ENCODE measurements at places on chromosomes 2 and 18.
A peak's percentile ranks its signal among the peaks of the same experiment; 100 is the strongest.

DNA sequence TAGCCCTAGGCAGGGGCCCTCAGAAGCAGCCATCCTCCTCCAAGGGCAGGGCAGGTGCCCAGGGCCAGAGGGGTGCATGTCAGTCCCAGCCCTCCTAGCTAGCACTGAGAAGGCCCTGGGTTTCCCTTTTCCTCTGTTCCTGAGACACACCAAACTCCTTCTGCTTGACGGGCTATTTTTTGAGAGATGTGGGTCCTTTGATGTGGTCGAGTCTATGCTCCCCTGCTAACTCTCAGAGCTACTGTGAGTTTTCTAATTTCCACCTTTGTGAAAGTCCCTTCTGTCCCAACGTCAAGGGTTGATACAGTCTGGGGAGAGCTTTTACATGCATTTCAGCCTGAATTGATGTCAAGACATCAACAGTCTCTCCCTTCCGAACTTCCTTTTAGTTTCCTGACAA, 51.4 kb downstream of the TRPM8 start:
- DNase-seq = no peak

DNA sequence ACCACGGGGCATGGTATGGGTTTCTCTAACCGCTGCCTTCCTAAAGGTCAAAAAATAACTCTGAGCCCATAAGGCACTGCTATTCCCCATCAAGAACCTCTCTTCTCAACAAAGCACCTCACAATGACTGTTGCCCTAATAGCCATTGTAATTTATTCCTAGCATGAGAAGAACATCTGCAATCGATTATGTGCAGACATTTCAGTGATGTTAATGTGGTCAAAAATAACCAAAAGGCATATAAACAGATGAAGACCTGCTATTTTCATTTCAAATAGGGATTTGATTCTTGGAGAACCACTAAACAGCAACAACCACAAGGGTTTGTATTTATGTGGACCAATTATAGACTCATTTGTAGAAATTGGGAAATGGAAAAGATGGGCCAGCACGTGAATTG, 356.6 kb downstream of the FBXO15 start:
- DNase-seq = peak; percentile 8

DNA sequence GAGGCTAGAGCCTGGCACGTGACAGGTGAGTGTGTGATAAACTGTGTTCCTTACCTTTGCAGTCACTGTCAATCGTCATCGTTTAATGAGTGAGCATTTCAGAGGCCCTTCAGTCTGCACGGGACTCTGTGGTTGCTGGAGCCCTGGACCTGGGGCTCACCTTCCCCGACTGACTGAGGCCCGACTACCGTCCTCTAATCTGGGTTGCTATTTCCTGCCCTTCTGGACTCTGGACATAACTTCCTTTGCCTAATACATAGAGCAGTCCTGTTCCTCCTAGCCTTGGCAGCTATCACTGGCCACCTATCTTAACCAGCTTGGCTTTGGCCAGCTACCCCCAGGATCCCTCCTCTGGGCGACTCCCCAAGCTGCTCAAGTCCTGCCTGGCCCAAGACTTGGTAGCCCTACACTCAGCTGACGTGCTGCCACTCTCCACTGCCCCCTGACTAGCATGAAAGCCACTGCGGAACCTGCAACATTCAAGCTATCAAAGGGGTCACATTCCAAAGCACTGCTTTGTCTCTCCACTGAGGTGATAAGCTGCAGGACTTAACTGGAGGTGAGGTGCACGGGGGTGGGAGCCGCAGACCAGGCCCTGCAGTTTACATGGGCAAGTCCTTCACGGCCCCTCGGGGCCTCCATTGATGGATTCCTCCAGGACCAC, 11.1 kb upstream of the RAB17 start:
- no peak for DNase-seq

DNA sequence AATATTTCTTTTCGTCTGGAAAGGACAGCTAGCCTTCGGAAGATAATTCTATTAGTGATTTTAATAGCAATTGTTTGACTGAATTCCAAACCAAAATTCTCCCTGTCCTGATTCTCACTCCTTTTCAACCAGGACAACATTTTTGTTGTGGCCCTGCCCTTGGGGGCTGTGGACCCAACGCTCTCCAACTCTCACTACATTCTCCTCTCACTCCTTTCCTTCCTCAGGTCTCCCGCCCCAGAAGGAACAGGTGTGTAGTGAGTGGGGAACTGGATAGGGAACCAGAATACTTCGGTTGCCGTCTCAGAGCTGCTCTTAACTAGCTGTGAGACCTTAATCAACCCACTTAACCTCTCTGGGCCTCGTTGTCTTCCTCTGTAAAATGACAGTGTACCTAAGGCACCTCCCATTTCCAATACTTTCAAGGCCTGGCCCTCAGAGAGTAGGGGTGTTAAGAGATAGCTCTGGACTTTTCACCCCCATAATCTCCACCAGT, 638 bp upstream of the ADD2 start:
- no peak for DNase-seq

DNA sequence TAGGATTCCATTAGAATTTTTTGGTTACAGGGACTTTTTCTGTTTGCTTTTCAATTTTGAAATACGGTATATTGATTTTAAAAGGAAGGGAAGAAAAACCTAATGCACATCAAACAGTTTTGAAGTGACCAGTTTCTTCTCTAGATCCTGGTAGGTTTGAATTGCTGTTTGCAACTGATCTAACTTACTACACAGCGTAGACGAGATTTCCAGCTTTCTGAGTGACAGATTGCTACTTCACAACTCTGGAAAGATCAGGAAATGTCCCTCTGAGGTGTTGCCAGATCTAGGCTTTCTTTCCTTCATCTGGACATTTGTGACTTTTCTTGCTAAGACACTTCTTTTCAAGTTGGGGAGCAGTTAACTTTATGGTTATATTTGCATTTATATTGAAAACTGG, 112.2 kb downstream of the DIS3L2 start:
- no peak for DNase-seq

DNA sequence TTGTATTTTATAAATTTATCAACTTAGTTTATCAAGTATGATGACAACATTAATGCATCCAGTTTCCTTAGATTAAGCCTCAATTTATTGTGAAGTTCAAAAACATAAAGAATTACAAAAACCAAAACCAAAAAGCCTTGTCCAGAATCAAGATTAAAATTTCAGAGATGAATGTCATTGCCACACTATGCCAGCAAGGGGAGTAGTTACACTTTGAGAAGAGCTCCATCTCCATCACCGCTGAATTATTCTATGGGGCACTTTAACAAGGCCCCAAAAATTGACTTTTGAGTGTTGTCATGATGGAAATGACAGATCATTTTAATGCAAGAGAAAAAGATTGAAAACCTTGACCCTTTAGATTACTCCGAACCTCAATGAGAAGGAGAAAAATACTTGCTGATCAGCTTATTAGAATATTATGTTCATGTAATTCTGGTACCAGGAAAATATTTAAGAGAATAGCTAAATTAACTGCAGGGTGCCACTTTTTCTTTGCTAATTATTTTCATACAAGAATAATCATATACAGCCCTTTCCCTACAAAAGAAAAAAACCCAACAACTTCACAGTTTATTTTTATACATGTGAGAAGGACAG, 152.5 kb upstream of the AQP4 start:
- peak; percentile 66 for DNase-seq

DNA sequence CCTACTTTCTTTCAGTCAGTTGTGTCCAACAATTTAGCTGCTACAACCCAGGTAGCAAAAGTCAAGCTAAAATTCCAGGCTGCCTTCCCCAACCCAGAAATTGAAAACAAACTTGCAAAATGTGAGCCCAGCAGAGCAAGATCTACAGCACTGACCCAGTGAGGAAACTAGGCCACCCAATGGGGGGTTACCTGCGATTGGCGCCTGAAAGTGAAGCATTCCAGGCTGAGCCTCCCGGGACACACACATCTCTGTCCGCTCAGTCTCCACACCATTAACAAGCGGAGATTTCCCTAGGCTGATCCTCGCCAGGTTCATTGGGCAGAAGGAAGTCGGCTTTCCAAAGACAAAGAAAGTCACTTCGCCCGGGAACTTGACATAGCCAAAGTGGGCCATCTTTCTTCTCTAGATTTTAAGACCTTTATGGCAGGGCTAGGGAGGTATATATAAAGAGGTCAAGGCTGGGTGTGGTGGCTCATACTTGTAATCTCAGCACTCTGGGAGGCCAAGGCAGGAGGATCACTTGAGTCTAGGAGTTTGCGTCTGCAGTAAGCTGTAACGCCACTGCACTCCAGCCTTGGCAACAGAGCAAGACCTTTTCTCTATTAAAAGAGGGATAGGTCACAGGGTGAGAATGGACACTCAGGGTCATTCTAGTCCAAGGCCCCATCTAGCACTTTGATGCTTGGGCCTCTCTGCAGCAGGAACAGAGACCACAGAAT, 53.6 kb downstream of the TTC32 start:
- no peak for DNase-seq

Data from eye (tissue), 1 donor.